SK-MEL-5 (cell line): ENCODE measurements at places on chromosomes 13 and 19.

GRCh38 chr13:32267836-32268439 lies 47.2 kb downstream of the ZAR1L start:
- DNase-seq = no peak

DNA sequence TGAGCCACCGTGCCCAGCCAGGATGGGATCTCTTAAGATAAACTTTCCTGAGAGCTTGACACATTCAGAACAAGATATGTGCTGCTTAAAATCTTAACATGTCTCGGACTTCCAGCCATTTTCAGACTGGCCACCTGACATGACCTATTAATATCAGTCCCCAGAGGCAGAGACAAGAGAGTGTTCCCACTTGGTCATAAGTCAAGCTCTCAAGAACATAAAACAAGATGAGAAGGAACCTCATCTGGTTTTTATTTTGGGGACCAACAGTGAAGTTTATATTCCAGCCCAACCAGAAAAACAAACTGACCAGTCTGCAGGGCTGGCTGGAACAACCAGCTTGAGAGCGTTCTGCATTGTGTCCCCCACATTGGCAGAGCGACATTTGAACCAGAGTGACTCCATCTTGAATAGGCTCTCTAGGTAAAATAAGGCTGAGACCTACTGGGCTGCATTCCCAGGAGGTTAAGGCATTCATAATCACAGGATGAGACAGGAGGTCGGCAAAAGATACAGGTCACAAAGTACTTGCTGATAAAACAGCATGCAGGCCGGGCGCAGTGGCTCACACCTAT lies 21.8 kb upstream of the PLEKHF1 start:
- DNase-seq = no peak

GRCh38 chr13:71922194-71922593 lies 55.2 kb upstream of the DACH1 start:
- DNase-seq = no peak

DNA sequence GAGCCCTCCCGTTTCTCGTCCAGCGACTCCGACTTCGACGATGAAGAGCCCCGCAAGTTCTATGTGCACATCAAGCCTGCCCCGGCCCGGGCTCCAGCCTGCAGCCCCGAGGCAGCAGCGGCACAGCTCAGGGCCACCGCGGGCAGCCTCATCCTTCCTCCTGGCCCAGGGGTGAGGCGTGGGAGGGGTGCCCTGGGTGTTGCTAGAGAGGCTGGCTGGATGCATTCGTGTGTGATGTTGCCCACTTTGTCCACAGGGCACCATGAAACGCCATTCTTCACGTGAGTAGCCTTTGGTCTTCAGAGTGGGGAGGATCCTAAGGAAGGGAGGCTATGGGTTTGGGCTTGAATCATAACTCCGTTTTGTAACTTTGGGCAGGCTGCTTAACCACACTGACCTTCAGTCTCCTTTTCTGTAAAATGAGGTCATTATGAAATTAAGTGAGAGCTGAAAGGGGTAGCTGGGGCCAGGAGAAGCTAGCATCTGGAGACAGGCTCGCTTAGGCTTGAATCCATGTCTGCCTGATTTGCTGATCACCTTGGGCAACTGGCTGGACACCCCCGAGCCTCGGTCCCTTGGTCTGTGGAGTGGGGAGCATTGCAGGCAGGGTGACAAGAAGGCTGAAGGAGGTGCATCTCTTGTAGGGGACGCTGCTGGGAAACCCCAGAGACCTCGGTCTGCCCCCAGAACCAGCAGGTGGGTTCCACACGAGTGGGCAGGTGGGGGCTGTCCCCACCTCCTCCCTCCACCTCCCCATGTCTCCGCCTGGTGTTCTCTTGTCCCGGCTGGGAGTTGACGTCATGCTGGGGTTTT lies 18.7 kb upstream of the B3GNT3 start:
- DNase-seq = no peak

- no peak for DNase-seq
Measured at GRCh38 chr13:39250440-39250839, 212.2 kb downstream of the NHLRC3 start.

- no peak for DNase-seq
Measured at GRCh38 chr13:105965910-105966309, 569.6 kb downstream of the EFNB2 start.
